ENCODE measurements at places on chromosomes 12 and 14. TPM values are rescaled to one million over a fixed set of nuclear protein-coding genes. Genes with fewer than 3 reads are reported as not detected.

GRCh38 chr12:7441216-7441615, 2.7 kb downstream of the CD163L1 start:
- DNase-seq = no peak

DNA sequence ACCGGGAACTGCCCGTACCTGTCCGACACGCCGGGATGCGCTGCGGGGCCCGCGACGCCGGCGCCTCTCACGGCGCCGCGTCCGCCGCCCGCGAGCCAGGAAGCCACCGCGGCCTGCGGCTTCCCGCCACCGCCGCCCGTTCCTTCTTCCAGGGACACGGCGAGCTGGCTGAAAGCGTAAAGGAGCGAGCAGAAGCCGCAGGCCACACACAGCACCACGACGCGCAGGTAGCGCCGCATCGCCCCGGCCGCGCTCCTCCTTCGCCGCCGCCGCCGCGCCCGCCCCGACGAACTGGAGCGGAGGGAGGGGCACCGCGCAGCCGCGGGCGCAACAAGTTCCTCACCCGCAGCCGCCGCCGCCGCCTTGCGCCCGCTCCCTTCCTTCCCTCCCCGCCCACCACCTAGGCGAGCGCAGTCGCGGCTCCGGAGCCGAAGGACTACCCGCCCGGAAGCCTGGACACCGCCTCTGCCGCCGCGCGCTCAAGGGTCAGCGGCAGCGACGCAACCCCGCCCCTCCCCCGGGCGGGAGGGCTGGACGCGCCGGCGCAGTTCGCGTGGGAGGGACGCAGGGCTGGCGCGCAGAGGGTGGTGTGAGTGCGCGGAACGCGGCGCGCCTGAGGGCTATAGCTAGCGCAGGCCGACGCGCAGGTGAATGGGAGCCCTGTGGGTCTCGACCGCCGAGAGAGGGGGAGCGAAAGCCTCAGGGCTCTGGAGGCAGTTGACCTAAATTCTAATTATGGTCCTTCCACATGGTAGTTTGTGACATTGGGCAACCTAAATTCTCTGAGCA, at the start of gene GXYLT1:
GXYLT1 (minus strand) TSS at position 467 of the 789 bp plus-strand sequence; CDS start at position 239, 228 bp downstream.
- DNase-seq = peak; percentile 95

DNA sequence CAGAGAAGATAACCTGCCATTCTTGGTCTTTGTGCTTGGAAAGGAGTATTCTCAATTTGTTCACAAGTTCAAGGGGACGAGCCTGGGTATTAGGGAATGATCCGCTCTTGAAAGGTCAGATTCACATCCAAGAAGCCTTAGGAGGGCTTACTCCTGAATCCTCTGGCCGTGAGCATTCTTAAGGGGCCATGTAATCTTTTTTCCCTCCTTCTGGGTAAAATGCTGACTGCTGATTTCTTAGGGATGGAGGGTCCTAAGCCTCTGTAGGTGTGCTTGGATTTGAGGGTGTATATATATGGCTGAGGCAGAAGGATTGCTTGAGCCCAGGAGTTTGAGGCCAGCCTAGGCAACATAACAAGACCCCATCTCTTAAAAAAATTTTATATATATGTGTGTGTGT, 149.1 kb downstream of the TSPAN9 start:
- DNase-seq = no peak

DNA sequence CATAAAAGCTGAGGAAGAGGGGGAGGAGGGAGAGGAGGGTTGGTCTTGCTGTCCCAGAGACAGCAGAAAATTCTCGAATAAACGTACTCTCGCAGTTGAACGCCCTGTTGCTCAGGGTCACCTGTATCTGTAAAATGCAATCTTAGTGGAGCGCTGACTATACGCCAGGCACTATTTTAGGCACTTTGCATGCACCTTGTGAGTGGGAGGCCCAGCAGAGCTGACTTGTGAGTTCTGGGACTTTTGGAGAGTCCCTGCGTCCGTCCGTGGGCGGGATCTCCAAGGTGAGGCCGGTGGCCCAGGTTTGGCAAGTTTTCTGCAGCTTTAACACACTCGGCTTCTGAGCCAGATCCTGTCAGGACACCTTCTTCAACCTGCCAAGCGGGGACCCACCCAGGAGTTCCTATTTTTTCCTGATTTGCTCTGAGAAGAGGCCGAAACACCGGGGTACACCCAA, 32.5 kb upstream of the PLEKHG6 start:
- no peak for DNase-seq

Gene KRT73
- polyA plus RNA-seq = not detected

Gene NEUROD4
- not detected for polyA plus RNA-seq

Gene CLEC4D
- polyA plus RNA-seq = 0.39 TPM
